ENCODE measurements at places on chromosomes 2 and 18.

GRCh38 chr2:20592106-20593071, 58.5 kb downstream of the HS1BP3 start:
- DNase-seq = no peak

DNA sequence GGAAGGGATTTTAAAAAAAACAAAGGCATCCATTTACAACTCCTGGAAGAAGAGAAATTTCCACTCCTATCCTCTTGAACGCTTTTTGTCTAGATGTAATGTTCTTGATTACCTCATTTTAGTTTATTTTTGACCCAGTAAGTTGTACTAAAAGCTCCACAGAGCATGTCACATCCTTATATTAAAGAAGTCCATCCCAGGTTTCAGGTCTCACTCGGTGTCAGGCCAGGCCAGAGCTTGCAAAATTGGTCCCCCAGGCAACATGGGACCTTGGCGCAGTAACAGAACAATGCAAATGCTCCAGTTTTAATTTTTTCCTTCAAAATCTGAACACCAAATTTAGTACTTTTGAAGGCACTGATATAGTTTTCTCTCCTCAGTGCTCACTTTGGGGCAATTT, 218.4 kb upstream of the REV1 start:
- DNase-seq = no peak

DNA sequence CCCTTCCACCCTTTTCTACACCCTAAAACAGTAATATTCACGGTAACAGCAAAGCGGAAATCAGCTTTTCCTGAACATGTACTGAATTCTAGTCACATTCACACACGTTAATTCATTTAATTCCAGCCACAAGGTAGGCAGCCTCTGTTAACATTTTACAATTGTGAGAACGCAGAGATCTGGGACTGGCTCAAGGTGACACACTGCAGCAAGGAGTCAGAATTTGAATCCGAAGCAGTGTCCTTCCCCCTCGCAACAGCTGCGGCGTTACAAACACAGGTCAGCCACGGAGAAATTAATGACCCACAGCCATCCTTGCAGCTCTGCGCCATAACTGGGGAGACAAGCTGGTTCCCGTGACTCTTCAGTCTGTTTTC, 818 bp upstream of the SLC20A1 start:
- DNase-seq = no peak

DNA sequence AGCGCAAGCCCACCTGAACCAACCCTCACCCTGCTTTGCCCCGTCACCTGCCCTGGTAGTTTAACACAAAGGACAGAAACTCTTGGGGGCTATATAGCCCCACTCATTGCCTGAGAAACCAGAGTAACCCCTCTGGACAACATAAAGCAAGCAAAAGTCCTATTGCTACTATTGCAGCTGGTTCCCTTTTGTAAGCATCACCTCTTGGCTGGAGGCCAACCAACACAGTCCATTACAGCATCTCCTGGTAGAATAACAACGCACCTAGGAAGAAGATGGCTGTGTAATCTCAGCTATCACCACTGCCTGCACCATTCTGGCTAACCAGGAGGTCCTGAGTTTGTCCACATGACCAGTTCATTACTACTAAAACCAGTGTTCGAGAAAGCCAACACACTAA, 36.4 kb downstream of the FLACC1 start:
- DNase-seq = no peak

DNA sequence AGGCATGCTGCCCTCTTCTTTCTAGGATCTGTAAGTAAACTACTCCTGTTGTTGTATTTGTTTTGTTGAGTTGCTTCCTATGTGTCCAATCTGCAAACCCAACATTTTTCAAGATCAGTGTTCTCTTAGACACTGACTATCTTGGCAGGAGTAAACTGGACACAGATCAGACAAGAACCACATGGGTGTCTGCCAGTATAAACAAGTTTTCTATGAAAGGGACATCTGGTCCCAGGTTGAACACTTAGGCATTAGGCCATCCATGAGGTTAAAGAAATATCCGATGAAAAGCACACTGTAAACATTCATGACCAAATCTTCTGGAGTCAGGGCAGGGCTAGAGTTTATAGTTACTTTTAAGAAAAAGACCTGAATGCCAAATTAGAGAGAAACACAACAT, 441.8 kb downstream of the NYAP2 start:
- no peak for DNase-seq

DNA sequence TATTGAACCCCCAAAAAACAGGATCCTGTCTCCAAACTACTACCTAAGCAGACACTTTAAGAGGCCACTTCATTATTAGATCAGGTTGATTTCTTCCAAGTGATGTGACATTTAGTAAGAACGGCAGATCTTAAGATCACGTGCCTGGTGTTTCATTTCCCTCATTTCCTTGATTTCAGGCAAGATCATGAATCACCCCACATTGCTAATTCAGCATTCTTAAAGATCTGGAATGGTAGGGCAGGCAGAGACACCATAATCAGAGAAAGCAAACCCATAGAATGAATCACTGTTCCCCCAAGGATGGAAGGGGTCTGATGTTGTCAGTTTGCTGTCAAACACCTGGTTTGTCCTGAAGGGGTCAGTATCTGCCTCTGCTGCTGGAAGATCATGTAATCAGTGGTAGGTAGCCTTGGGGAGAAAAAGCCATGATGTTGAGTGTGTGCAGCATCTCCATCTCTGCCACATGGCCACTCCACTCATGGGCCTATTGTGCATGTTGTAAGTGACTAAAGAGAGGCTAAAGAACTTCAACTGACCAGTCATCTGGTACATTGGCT, 133.9 kb downstream of the ARHGAP15 start:
- no peak for DNase-seq

DNA sequence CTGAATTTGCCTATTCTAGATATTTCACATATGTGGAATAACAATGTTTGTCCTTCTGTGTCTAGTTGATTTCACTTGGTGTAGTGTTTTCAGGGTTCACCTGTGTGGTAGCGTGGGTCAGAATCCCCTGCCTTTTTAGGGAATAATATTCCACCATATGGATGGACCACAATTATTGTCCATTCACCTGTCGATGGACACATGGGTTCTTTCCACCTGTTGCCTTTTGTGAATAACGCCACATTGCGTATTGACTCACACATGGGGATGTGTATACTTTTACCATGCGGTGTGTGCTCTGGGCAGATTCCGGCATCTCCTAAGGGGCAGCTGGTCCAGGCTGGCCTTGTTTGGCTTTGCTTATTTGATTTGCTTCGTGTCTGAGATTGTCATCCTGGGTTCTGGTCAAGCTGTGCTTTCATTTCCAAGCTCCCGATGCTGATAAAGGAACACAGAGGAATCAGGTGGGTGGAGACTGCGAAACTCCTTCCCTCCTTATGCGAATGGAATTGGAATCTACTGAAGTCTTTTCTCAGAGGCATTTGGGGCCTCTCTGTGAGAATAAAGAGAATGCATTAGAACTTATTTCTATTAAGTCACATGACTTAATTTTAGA, 18.9 kb upstream of the ALLC start:
- DNase-seq = no peak

DNA sequence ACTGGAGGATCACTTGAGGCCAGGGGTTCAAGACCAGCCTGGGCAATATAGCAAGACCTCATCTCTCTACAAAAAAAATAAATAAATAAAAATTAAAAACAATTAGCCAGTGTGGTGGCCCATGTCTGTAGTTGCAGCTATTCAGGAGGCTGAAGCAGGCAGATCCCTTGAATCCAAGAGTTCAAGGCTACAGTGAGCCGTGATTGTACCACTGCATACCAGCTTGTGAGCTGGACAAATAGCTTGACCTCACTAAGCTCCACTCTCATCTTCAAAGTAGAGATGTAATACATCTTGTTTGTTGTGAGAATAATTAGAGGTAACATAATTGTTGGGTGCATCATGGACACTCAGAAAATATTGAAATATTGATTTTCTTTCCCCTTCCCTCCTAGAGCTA, 31.1 kb upstream of the MAPRE2 start:
- DNase-seq = no peak

GRCh38 chr2:102478686-102479470, 5.9 kb downstream of the SLC9A4 start:
- no peak for DNase-seq

Data from fibroblast of skin of left quadriceps (primary cell).